ENCODE measurements at places on chromosomes 11 and 22.

DNA sequence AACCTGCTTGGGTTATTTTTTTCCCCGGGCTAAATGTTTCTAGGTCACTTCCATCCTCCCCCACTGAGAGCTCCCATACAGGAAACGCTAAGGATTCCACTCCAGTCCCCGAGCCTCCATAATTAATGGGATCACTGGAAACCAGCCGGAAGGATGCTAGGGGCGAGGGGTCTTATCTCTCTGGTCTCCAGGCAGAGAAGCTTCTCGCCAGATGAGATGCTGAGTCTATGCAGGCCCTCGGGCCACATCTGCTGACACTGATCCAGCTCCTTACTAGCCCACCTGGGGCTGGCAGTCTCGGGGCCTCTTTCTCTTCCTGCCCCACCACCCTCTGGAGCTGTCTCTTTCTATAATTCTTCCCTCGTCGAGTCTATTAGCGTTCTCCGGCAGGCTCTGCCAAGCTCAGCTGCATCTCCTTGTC, 125.9 kb upstream of the SYT13 start:
- DNase-seq: no peak

DNA sequence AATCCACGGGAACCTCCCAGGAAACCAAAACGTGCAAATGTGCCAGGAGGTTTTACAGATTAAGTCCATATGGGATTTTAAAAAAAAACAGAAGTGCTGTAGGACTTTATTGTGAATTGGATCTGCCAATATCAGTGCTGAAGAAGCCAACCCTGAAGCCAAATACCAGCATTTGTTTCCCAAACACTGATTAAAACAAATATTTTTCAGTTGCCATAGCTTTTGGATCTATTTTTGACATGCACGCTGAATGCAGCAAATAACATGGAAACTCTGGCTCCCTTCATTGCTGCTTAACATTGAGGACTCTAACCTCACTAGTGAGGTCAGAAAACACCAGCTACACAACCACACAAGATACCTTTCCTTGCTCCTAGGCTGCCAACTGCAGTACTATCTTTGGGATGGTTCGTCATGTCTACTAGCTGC, 28.4 kb upstream of the SIK2 start:
- DNase-seq: no peak

- peak; percentile 94 for DNase-seq
Observed at GRCh38 chr11:111841370-111842053, 29.9 kb downstream of the ALG9 start.

DNA sequence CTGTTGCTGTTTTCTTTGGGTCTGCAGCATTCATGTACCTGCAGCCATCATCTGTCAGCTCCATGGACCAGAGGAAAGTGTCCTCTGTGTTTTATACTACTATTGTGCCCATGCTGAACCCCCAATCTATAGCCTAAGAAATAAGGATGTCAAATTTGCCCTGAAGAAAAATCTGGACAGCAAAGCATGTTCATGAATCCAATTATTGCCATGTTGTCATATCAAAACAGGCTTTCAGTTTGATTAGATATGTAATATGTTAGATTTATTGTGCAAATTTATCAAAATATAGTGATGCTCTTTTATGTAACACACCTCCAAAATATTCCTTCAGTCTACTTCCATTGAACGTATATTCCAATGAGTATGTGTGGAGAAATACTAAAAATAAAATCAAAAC, 15.4 kb upstream of the OR8G1 start:
- no peak for DNase-seq

GRCh38 chr11:34243600-34244464, 114.0 kb downstream of the ABTB2 start:
- DNase-seq: peak; percentile 15

DNA sequence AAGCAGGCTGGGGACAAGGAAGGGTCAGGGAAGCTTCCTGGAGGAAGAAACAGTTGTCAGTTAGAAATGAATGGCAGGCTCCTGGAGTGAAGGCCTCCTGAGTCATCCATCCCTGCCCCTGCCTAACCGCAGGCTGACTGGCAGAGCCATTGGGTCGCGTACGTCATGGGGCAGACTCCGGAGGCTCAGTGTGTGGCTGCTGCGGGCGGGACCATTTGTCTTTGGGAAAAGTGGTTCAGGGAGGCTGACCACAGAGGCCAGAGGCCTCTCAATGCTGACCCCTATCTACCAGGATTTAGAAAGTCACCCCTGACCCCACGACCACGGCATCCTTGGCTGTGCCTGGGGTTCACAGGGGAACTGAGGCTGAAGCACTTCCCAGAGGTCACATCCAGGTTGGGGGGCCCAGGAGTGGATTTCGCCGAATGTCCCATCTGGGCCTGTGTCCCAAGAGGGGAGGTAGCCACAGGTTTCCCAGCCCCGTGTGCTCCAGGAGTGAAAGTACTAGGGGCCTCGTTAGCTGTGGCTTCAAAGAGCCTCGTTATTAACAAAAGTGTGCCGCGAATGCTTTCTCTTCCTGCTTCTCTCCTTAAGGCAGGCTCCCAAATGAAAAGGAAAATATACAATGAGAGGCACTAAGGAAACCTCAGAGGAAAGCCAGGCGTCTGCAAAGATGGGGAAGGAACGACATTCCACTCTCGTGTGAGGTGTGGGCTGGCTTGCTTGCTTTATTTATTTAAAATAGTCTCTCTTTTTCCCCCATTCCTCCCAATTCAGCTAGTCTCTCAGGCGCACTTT, 58.9 kb downstream of the FLRT1 start:
- DNase-seq: no peak

DNA sequence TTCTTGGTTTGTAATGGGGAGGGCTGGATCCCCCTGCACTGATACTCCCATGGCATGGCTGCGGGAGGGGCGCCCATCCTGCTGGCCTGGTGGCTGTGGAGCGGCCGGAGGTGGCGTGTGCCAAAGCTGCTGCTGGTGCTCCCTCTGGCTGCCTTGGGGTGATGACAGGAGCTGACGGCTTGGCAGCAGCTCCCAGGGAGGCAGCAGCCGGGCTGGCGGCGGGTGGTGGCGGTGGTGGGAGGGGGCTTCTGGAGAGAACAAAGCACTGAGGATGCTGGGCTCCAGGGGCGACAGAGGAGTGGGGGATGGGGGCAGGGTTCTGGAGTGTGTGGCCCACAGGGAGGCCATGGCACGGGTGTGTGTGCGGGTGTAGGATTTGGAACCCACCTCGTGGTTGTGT, 11.4 kb upstream of the MPPED1 start:
- no peak for DNase-seq

GRCh38 chr11:88353835-88354496, 16.4 kb upstream of the CTSC start:
- no peak for DNase-seq

DNA sequence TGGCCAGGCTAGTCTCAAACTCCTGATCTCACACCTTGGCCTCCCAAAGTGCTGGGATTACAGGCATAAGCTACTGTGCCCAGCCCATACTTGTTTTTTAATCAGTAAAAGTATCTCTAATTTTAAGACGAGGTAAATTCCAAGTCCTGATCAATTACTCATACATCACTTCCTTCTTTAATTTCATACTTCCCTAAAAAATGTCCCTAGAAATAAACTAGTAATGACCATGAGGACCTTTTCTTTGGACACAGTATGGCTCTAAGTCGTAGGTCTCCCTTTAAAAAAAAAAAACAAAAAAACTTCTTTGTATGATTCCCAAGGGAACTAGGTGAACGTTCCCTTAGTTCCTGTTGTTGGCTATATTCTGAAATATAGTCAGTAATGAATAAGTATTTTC, 29.8 kb downstream of the NUP98 start:
- DNase-seq: no peak

GRCh38 chr11:109808569-109808968, 284.6 kb upstream of the ZC3H12C start:
- peak; percentile 1 for DNase-seq

DNA sequence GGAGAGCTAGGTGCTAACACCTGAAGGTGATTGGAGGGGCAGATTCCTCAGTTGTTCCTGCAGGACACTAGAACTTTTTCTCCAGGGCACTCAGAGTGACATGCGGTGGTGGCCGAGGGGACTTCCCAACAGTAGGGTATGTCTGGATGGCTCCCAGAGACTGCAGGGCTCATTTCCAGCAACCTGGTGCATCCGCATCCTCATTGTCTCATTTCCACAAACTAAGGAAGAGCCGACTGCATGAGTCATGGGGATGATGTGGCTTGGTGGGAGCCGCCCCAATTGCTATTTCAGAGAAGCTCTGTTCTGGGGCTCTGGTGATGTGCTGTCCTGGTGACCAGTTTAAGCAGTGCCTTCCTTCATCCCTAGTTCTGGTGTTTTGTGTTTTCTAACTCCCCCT, 2.8 kb upstream of the ROBO4 start:
- no peak for DNase-seq
